ENCODE measurements at places on chromosomes 12 and 14.

GRCh38 chr14:86646696-86647690, 1117.0 kb downstream of the FLRT2 start:
- no peak for DNase-seq

DNA sequence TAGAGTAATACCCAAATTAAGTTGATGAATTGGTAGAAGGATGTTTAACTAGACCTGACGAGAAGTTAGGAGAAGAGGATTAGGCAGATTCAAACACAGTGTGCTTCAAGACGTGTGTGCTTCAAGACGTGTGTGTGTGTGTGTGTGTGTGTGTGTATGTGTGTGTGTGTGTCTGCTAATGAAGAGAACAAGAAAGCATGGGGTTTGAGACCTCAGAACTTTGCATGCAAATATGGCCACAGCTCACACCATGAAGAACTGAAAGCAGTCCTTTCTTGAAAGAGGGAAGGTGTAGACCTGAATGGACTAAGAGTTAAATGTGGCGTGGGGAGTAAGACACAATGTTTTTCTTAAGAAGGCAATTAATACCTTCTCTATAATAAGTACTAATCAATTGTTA, 32.5 kb upstream of the SSPN start:
- DNase-seq: peak; percentile 66

DNA sequence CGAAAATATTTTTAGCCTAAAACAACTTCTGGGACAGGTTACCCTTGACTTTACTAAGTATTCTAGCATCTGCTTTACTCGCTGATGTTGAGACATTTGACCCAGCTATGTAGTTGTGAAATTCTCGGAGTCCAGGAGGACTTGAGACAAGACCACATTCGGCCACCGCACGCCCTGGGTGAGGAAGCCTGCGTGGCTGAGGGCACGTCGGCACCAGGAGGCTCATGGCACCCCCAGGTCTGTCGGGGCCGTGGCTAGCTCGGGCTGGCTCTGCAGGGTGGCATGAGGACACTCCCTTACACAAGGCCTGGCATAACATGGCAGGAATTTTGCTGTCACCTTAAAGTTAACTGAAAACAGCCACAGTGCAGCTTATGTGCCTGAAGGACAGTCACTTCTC, 58.1 kb upstream of the MMP17 start:
- DNase-seq: no peak

DNA sequence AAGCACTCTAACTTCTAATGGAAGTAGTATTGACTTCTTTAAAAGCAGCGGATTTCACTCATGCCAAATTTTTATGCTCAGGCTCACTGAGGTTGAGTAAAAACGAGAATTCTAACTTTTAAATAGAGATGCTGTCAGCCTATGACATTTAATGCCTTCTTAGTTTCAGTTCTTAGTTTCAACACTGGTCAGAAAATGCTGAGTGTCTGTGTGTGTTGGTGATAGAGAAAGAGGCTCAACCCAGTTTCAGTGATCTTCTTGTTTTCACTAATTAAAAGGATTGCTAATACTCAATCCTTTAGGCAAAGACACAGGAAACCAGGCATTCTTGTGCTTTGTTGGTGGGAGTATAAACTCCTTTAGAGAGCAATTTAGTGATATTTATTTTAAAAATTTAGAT, 31.0 kb downstream of the PEBP1 start:
- peak; percentile 73 for DNase-seq

DNA sequence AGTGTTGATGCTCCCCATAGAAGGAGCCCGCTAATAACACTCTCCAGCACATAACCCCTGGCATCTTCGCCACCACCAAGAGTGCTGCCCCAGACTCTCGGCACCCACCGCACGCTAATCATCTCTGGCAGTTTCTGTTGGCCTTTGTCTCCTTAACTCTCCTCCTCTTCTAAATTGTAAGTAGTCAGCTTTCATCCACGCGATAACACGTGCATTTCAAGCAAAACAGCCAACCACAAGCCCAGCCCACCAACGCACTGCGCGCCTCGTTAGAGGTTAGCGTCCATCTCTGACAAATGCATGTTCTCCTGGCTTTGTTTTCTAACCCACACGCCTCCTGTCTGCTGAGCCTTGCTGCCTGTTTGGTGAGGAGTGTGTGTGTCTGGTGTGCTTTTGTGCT, 61.1 kb upstream of the RIN3 start:
- DNase-seq: no peak

DNA sequence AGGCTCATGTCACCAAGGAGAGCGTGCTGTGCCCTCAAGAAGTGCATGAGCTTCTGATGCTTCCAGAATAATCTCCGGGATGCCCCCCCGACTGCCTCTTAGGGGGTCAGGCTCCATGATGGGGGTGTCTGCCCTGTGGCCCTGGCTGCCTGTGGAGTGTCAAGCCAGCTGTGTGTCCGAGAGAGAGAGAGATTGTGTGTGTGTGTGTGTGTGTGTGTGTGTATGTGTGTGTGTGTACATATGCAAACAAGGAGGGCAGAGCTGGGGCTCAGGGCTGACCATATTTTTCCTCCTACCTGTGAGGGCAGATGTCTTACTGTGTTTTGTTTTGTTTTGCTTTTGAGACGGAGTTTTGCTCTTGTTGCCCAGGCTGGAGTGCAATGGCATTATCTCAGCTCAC, 5.6 kb upstream of the ALDH2 start:
- DNase-seq: peak; percentile 50

- DNase-seq: no peak
These were observed 7.7 kb downstream of the PPP1R3E start for GRCh38 chr14:23294734-23295561.

DNA sequence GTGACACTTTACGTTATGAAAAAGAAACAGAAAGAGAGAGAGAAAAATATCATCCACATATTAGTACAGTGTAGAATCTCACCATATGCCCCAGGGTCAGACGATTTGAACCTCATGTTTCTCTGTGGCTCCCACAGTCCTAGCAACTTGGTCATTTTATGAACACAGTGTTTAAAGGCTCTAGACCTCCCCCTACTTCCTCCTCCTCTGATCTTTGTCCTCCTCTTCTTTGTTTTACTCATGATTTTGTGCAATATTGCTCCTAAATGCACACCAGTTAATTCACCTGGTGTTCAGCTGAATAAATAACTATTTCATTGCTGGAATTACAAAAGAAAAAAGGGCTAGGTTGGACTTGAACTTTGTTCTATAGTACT, 18.2 kb downstream of the GLT1D1 start:
- no peak for DNase-seq

DNA sequence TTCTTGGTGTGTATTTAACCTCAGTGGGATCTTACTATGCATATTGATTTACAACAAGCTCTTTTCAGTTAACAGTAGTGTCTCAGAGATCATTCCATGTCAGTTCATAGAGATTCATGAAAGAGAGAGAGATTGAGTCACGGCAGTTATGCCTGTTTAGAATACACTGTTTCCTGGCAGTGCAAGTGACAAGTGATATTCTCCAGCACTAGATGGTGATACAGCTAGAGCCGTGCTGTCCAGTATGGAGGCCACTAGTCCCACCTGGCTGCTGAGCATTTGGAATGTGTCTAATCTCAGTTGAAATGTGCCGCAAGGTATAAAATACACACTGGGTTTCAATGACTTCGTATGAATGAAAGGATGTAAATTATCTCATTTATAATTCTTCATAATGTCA, 184.4 kb downstream of the SUDS3 start:
- DNase-seq: no peak

DNA sequence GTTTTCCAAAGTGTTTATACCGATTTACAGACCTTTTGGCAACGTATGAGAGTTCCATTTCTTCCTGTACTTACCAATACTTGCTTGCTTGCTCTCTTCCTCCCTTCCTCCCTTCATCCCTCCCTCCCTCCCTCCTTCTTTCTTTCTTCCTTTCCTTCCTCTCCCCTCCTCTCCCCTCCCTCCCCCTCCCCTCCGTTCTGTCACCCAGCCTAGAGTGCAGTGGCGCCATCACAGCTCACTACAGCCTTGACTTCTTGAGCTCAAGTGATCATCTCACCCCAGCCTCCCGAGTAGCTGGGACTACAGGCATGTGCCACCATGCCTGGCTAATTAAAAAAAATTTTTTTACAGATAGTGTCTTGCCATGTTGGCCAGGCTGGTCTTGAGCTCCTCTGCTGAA, 40.4 kb downstream of the DIP2B start:
- no peak for DNase-seq

DNA sequence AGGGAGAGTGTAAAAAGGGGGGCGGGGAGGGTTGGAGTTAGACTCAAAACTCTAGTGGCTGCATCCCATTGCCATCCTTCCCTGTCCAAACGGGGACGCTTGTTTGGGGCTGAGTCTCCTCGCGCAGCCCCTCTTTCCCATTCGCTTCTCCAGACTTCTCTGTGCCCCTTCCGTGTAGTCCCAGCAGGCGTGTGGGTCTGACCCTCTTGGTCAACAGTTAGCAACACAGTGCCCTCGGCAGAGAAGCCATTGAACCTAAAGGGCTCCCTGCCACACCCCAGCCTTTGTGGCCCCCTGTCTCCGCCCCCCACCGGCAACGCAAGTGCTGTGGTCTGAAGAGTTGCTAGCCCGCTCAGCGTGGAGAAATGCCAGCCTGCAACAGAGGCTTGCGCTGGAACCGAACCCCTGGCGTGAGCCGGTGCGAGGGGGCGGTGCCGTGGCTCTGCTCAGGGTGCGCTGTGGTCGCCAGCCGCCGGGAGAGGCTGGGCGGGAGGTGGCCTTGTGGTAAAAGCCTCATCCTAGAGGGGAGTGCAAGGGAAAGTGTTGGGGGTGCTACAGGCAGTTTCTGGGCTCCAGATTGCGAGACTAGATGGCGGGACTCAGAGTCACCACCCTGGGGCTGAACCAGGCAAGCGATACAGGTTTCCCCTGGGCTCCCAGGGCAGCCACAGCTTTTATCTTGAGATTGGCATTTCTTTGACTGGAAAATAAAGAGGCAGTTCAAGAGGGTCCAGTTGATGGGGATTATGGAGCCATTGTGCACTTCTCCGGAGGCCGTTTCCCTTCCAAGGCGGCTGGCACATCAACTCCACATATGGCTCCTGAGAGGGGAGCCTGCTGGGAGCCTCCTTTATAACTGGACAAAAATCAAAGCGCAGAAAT, 2.1 kb downstream of the PLXNC1 start:
- DNase-seq: peak; percentile 75

- peak; percentile 74 for DNase-seq
These were observed 77.7 kb downstream of the ETV6 start for GRCh38 chr12:11727133-11727664.

DNA sequence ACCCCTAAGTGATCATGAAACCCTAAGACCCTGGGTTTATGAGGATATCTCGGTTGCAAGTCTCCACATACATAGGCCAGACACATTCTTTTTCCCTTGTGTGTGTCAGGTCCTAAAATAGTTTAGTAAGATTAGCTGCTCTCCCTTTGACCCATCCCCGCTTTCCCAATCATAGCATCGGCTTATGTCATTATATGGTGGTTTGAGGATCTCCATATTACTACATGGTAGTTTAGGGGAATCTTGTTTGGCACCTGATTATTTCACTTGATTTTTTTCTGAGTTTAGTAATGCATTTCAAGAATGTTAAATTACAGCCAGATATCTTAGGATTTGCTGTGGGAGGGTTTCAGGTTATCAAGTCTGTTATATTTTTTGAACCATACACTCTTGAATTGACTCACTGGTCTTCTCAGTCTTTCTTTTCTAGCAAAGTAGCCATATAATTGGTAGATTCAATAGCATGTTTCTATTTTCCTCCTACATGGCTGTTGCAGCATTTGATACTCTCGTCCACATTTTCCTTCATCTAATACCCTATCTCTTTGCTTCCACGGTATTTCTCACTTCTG, 68.3 kb upstream of the TRHDE start:
- no peak for DNase-seq

Measured in GM06990 (cell line).